ENCODE measurements at places on chromosomes 6 and 20. TPM values are rescaled to one million over a fixed set of nuclear protein-coding genes. Genes with fewer than 3 reads are reported as not detected.

Gene SYTL3
- 1.7 TPM for total RNA-seq

Gene CST7
- total RNA-seq = not detected

Gene COL10A1
- 0.05 TPM for total RNA-seq

Gene AAR2
- 16.9 TPM for total RNA-seq

Gene SASH1
- 27.9 TPM for total RNA-seq

Gene PRR18
- total RNA-seq = not detected

Gene KDM1B
- 21.7 TPM for total RNA-seq

Gene GGT7
- 29.0 TPM for total RNA-seq

Gene ZHX3
- 57.6 TPM for total RNA-seq

Gene RBM39
- total RNA-seq = 396 TPM

Gene STMND1
- not detected for total RNA-seq

Gene ADGB
- total RNA-seq = not detected

Data from smooth muscle cell of the umbilical artery (primary cell).